Transverse colon (tissue), 4 donors: ENCODE measurements at places on chromosomes 4 and X.
A peak's percentile ranks its signal among the peaks of the same experiment; 100 is the strongest.

GRCh38 chr4:158802914-158803313, 34.1 kb downstream of the FNIP2 start:
- no peaks in the 10 kb centered on the region for H3K36me3 ChIP-seq
- H3K27ac ChIP-seq: no peak overlapping the region
- H3K4me3 ChIP-seq: no peak overlapping the region
- H3K27me3 ChIP-seq: no peaks in the 10 kb centered on the region
- peaks cover 29% of the 10 kb centered on the region for H3K4me1 ChIP-seq

GRCh38 chr4:54661686-54662085, 3.9 kb downstream of the KIT start:
- peaks cover 48% of the 10 kb centered on the region for H3K27me3 ChIP-seq
- H3K4me1 ChIP-seq: peaks cover 31% of the 10 kb centered on the region
- no peak overlapping the region for H3K27ac ChIP-seq
- no peak for DNase-seq
- no peaks in the 10 kb centered on the region for H3K36me3 ChIP-seq
- H3K4me3 ChIP-seq: no peak overlapping the region

GRCh38 chr4:143399113-143399949, 62.7 kb downstream of the GAB1 start:
- H3K36me3 ChIP-seq: no peaks in the 10 kb centered on the region
- H3K27ac ChIP-seq: peak overlapping the region; percentile 58
- H3K4me1 ChIP-seq: peaks cover 26% of the 10 kb centered on the region

GRCh38 chrX:31921236-31921635, 849.4 kb upstream of the FTHL17 start:
- no peak overlapping the region for H3K4me3 ChIP-seq
- no peaks in the 10 kb centered on the region for H3K4me1 ChIP-seq
- no peak overlapping the region for H3K27ac ChIP-seq
- no peaks in the 10 kb centered on the region for H3K36me3 ChIP-seq
- no peaks in the 10 kb centered on the region for H3K27me3 ChIP-seq

DNA sequence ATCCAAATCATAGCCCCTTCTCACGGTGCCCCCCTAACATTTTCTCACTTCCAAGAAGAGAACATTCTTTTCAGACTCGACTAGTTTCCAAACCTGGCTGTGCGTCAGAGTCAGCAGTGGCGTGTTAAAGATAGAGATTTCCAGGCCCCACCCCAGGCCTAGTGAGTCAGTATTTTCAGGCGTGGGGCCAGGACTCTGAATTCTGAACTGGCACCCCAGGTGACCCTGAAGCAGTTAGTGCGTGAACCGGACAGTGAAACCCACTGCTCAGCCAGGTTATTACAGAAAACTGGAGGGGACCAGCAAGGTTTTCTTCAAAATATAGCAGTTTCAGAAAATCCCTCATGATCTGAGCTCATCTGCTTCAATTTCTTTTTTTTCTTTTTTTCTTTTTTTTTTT, 35.0 kb upstream of the BCOR start:
- no peaks in the 10 kb centered on the region for H3K4me1 ChIP-seq
- DNase-seq: peak; percentile 60
- H3K4me3 ChIP-seq: no peak overlapping the region

- H3K4me1 ChIP-seq: no peaks in the 10 kb centered on the region
- H3K4me3 ChIP-seq: no peak overlapping the region
- H3K27ac ChIP-seq: no peak overlapping the region
- no peak for DNase-seq
- H3K36me3 ChIP-seq: no peaks in the 10 kb centered on the region
Observed at GRCh38 chr4:89661173-89661899, 175.6 kb downstream of the SNCA start.

DNA sequence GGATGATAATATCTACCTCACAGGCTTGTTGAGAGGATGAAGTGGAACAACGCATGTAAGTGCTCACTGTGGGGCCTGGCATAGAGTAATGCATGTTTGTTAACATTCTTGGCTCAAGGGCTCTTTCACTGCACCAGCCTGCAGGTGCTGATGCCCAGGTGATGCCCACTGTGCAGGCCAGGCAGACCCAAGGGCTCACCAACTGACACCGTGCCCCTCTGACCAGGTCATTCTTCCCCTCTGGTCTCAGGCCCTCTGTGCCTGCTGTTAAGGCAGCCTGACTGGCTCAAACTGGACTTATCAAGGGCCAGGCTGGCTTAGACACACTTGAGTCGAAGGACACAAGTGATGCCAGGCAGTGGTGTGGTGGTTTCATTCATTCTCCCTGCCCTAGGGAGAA, 90.5 kb downstream of the PJA1 start:
- no peaks in the 10 kb centered on the region for H3K4me1 ChIP-seq
- no peak overlapping the region for H3K27ac ChIP-seq
- H3K4me3 ChIP-seq: no peak overlapping the region
- no peaks in the 10 kb centered on the region for H3K27me3 ChIP-seq
- no peaks in the 10 kb centered on the region for H3K36me3 ChIP-seq

DNA sequence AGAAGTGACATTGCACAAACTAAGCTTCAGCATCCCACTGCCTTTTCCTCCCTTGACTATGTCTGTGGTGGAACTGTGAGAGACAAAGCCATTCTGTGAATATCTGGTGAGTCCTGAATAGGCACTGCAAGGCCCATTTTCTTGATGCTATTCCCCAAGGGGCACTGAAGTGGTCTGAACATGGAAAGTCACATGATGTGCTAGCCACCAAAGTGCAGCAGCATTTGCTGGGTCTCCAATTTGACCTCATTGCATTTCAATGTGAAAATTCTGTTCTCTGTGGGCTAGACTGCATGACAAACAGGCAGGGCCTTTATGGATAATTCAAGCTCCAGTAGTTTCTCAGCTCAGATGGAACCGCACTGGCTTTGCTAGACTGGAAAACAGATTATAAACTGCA, 627.4 kb upstream of the BOD1L1 start:
- no peak overlapping the region for H3K4me3 ChIP-seq
- H3K4me1 ChIP-seq: no peaks in the 10 kb centered on the region
- H3K27ac ChIP-seq: no peak overlapping the region
- DNase-seq: no peak
- H3K36me3 ChIP-seq: no peaks in the 10 kb centered on the region
- no peaks in the 10 kb centered on the region for H3K27me3 ChIP-seq

- no peak for DNase-seq
- no peak overlapping the region for H3K4me3 ChIP-seq
- H3K27me3 ChIP-seq: no peaks in the 10 kb centered on the region
- H3K4me1 ChIP-seq: no peaks in the 10 kb centered on the region
Observed at GRCh38 chr4:151643564-151643963, 117.2 kb downstream of the GATB start.

- no peaks in the 10 kb centered on the region for H3K27me3 ChIP-seq
- no peaks in the 10 kb centered on the region for H3K4me1 ChIP-seq
Observed at GRCh38 chr4:168654104-168654847, 157.4 kb downstream of the PALLD start.

- no peak for DNase-seq
- no peak overlapping the region for H3K27ac ChIP-seq
- no peaks in the 10 kb centered on the region for H3K4me1 ChIP-seq
- H3K27me3 ChIP-seq: no peaks in the 10 kb centered on the region
- H3K4me3 ChIP-seq: no peak overlapping the region
Observed at GRCh38 chr4:174789657-174790056, 39.4 kb downstream of the GLRA3 start.

- no peak overlapping the region for H3K4me3 ChIP-seq
- H3K27ac ChIP-seq: no peak overlapping the region
- no peaks in the 10 kb centered on the region for H3K36me3 ChIP-seq
Observed at GRCh38 chrX:130702867-130703707, 199.9 kb downstream of the ENOX2 start.
